ENCODE measurements at places on chromosomes 4 and X.

- DNase-seq = no peak
Observed at GRCh38 chr4:69167300-69167699, 47.2 kb downstream of the UGT2B11 start.

DNA sequence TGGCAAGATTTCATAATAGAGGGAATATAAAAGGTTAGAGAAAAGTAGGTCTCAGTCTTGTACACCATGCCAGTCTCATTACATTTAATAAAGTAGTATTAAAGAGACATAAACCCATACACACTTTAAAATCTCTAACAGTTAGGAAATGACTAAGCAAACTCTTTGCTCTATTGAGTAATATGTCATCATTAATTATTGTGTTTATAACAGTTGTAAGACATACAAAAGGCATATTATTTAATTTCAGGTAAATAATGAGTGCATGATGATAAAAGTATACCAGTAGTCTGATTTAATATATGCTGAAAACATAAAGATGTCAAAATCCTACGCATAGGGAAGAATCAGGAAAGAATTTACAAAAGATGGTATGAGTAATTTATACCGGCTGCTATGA is 31.0 kb upstream of the FGG start:
- DNase-seq = no peak

DNA sequence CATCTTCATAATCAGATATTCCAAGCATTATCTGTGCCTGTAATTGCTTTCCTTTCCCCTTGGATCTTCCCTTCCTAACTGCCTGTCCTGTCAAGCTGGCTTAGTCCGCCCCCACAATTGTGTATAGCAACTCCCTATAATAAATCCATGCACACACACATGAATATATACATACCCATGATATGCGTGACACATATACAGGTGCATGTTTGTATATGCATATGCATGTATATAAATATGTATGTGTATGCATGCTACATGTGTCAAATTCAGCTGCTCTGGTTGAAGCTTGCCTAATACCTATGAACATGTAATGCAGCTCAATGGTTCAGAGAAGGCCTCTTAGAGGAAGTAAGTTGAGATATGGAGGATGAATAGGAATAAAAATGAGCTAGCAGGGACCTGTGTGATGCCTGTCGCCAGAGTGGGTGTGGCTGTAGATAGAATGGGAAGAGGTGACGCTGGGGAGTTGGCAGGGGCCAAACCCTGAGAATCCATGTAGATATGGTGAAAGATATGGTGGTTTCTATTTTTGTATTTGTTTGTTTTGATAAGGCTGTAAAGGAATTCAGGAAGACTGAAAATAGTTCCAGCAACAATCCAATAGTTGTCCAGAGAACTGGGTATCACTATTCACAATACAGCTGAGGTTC is 595.0 kb upstream of the BOD1L1 start:
- no peak for DNase-seq

- no peak for DNase-seq
Observed at GRCh38 chrX:85109235-85109634, 105.6 kb downstream of the APOOL start.

DNA sequence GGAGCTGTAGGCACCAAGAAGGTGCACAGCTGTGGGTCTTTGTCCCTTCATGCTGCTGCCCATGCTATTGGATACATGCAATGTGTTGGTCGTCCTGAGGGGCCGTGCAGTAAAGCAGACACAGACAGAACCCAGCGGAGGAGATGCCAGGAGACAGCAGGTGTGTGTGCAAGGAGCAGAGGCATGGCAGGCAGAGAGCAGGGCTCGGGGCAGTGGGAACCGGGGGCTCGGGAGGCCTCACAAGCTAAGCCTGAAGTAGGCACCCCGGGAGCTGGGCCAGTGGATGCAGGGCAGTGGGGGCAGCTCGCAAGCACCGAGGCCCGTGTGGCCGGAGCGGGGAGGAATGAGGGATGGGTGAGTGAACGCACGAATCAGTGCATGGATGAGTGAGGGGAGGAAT is 13.2 kb downstream of the HTRA3 start:
- DNase-seq = no peak

- no peak for DNase-seq
Observed at GRCh38 chr4:183185559-183185958, 86.5 kb downstream of the WWC2 start.

DNA sequence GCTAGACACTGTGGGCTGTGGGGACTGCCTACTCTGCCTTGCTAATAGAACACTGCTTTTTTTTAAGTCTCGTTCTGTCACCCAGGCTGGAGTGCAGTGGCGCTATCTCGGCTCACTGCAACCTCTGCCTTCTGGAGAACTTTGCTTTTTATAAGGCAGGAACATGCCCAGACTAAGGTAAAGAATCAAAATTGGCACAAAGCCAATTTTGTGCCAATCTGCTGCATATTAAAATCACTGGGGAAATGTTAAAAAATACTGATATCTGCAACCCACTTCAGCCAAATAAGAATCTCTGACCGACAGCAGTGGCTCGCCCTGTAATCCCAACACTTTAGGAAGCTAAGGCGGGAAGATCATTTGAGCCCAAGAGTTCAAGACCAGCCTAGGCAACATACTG is 36.5 kb upstream of the CEP135 start:
- no peak for DNase-seq

- no peak for DNase-seq
Observed at GRCh38 chr4:42341518-42342026, 55.7 kb upstream of the SHISA3 start.

DNA sequence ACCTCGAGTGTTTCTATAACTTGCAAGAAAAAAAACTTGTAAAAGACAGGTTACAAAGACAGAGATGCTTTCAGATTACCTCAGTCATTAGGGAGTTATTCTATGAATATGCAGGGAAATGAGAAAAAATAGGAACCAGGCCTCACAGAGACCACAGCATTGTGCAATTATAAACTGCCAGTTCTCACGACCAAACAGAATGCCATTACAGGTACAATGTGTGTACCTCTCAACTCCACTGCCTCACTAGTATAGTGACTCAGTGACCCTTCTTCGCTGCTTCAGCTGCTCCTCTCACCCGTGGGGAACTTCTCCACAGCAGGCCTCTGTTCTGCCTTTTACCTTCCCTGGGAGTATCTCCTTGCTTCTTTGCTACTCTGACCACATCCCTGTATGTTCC is 2.3 kb upstream of the HTATSF1 start:
- no peak for DNase-seq

- DNase-seq = no peak
Observed at GRCh38 chr4:6338175-6338950, 68.7 kb downstream of the WFS1 start.

- no peak for DNase-seq
Observed at GRCh38 chr4:2243681-2244380, 1.9 kb upstream of the HAUS3 start.

DNA sequence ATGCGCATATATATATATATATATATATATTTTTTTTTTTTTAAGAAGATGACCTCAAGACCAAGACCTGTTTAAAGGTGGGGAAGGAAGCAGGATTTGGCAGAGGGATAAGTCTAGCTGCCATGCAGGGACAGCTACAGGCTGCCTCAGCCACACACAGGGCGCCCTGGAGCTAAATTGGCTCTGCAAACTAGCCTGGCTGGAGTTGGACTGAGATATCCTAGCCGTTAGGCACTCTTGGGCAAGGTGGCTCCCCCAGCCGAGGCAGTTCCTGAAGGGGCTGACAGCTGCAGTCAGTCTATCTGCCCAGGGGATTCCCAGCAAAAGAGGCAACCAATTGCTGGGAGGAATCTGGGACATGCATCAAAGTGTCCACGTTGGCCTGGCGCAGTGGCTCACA is 21.9 kb downstream of the TRIML1 start:
- DNase-seq = no peak

Measured in right renal cortex interstitium (tissue), 3 donors.